ENCODE measurements at places on chromosomes 5 and 9.

DNA sequence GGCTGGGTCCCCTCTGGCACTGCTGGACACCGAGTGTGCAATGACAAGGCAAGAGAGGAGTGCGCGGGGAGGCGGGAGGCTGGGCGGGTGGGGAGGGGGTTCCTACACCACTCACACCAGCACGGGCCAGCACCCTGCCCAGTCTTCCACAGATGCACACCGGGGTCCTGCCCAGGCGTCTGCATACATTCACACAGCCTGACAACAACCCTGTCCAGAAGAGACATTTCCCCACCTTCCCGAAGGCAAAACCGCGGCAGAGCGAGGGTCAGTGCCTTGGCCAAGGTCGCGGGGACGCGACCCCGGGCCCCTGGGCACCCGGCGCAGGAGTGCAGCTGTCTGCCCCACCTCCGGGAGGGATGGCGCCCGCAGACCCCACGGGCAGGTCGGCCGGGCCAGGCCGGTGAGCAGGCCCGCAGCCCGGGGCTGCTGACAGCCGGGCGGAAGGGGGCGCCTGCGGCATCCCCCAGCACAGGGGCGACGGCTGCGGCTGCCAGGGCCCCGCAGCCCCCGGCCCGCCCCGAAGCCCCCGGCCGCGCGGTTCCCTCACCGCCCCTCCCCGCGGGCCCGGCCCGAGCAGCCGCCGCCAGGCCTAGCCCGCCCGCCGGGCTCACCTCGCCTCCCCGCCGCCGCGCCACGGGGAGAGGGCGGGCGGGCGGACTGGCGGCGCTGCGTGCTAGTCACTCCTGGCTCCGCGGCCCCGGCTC lies 496 bp downstream of the MAPK9 start:
- no peak for DNase-seq

- no peak for DNase-seq
These were observed 8.3 kb downstream of the N4BP3 start for GRCh38 chr5:178121391-178122276.

- DNase-seq, result peak; percentile 7
These were observed 244.0 kb downstream of the ARHGAP26 start for GRCh38 chr5:143014017-143014651.

DNA sequence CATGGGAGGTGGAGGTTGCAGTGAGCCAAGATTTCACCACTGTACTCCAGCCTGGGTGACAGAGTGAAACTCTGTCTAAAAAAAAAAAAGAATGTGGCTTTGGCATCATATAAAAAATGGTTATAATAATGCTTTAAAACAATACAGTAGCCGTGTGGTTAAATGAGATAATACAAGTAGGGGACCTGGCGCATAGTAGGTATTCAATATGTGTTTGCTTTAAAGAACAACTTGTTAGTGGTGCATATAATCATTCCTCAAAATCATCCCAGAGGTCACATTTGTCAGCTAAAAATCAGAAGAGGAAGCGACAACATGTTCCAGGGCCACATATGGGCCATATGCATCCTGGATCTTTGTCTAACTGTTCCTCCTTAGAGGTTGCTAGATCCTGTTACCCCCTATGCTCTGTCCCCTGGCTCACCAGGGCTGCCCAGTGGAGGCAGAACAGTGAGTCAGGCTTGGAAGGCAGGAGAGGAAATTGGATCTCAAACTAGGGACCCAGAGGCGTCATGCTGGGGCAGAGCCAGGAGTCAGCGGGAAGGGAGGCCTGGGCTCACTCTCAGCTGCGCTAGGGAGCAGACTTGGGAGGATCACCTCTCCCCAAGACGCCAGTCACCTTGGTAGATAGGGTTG lies 27.7 kb downstream of the LHX6 start:
- peak; percentile 36 for DNase-seq

- no peak for DNase-seq
These were observed 611.8 kb downstream of the TLE1 start for GRCh38 chr9:81077572-81077971.

GRCh38 chr5:157471709-157472108 lies 11.7 kb downstream of the NIPAL4 start:
- peak; percentile 60 for DNase-seq

DNA sequence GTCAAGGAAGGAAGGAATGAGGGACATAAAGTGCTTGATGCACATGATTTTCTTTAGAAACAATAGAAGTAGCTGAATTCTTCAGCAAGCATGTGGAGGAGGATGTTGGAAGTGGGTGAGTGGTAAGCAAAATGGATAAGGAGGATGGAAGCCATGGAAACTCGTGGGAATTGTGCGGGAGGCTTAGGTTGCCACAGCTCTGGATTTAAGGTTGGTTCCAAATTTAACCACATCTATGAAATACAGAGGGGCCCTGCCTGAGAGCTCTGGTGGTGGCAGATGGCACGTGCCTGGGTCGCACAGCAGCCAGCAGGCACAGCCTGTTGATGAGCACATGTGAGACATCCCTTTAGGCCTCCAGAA lies 284.7 kb downstream of the SMARCA2 start:
- no peak for DNase-seq

DNA sequence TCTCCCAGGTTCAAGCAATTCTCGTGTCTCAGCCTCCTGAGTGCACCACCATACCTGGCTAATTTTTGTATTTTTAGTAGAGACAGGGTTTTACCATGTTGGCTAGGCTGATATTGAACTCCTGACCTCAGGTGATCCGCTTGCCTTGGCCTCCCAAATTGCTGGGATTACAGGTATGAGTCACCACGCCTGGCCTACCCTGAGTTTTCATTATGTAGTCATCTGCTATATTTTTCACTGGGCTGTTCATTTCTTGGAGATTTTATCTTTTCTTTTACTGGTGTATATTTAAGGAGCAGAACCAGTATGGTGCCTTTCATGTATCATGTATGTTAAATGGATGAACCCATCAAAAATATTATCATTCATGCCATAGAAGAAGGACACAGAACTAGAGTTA lies 377.0 kb upstream of the ACTBL2 start:
- no peak for DNase-seq

- peak; percentile 27 for DNase-seq
These were observed 6.9 kb downstream of the NOL6 start for GRCh38 chr9:33466565-33467495.

DNA sequence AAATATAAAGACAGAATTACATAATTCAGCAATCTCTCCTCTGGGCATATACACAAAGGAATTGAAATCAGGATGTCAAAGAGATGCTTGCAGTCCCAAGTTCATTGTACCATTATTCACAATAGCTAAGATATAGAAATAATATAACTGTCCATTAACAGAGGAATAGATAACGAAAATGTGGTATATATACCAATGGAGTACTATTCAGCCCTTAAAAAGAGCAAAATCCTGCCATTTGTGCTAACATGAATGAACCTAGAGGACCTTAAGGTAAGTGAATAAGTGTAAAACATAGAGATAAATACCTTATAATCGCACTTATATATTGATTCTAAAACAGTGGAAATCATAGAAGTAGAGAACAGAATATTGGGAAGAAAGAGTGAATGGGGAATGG lies 7.0 kb downstream of the ST8SIA4 start:
- DNase-seq, result no peak

DNA sequence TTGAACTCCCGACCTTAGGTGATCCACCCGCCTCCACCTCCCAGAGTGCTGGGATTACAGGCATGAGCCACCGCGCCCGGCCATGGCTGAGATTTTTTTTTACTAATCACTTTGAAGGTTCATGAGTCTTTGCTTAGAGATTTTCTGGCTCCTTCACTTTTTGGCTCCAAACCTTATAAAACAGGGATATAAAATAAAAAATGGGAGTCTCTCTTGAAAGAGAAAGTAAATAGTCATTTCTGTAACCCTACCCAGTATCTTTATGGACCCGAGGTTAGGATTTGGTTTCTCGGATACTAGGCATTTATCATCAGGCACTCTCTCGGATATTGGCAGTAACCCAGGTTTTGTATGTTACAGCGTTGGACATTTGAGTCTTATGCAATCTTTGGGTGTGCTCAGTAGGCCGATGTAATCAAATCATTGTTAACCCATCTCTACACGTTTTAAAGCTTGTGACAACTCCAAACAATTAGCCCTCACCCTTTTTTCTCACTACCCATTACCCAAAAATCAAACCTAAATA lies 25.3 kb downstream of the STXBP1 start:
- DNase-seq, result peak; percentile 62

- DNase-seq, result no peak
These were observed 26.9 kb downstream of the ADGRV1 start for GRCh38 chr5:90585337-90585986.

- DNase-seq, result peak; percentile 90
These were observed 56.3 kb downstream of the TMEM174 start for GRCh38 chr5:73229271-73229670.

- DNase-seq, result no peak
These were observed 31.2 kb downstream of the KCNMB1 start for GRCh38 chr5:170357955-170358444.

DNA sequence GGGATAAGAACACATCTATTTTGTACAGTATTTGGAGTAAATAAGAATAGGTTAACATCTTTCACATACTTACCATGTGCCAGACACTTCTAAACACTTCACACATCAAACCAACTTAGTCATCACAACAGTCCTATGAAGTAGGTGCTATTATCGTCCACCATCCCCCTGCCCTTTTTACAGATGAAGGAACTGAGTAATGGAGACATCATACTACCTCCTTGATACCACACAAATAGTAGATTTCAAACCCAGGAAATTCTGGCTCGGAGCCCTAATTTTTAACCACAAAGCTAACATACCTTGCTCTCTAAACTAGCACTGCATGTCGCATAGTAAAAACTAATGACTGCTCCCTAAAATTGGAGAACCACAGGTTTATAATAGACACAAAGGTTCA lies 4.2 kb upstream of the ZNF366 start:
- DNase-seq, result peak; percentile 31

DNA sequence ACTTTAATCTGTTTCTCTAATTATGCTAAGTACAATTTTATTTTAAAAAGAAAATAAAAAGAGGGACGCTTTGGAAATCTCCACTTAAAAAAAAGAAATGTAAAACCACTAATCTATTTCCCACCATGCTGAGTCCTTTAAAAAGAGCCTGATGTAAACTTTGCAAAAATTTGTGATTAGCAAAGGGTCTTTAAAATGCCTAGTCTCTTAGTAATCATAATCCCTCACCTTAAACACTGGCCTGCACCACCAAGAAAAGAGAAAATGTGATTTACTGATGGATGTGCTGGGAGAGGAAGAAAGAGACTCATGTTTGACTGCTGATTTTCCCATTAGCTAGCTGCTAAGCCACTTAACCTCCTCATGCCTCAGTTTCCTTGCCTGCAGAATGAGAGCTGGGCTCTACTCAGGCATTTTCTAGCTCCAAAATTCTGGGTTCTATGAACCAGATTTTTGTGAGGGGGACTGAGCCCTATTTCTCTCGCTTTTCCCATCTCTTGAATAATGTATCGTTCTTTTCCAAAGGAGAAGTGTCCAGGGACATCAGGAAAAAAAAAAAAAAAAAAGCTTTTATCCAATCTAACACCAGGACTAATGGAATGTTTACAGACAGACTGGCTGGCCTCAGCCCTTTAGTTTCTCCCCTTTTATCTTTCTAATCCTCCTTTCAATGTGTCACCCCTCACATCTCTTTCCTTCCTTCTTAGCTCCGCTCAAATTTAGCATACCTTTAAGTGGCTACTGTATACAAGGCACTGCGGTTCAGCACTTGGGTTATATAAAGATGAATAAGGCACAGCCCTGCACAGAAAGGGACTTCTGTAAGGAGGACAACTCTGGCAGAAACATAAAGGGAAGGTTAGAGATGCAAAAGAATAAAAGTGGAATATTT lies 312.4 kb downstream of the ARL15 start:
- no peak for DNase-seq

- DNase-seq, result peak; percentile 24
These were observed 9.0 kb downstream of the OR1J1 start for GRCh38 chr9:122468735-122469134.

DNA sequence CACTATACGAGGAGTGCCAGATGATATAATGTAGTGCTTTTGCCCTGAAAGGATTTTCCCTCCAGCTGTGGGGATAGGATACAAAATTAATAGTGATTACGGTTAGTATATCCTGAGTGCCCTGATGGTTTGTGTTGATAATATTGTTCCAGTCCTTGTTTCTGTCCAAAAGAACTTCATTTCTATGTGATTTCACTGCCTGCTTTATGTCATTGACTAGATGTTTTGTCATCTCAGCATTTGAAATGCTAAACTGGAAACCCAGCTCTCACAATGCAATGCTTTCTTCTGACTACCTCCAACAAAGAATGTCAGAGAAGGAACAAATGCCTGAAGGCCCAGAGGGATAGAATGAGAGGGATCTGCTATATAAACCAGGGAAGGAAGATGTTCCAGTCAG lies 177.8 kb downstream of the NIPBL start:
- no peak for DNase-seq

- no peak for DNase-seq
These were observed 33.0 kb downstream of the ZDHHC11B start for GRCh38 chr5:751496-751895.

DNA sequence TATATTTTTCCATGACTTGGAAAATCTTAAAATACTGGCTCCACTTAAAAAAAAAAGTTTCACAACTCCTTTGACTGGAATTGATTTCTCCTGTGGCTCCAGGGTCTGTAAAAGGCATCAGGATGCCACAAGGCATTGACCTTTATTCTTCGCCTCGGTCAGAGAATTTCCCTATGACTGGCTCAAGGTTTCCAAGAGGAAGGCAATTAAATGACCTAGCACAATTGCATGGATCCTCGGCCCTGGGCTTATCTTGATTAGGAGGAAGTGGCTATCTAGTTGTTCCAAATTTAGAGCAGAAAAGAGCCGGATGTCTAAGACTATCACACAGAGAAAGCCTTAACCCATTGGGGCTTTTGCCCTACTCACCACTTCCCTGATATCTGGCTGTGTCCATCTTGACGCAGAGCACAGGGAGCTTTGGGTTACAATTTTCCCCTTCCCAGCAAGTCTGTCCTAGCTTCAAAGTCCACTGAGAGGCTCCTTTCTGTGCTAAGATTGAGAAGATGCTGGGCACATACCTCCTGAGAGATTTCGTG lies 56.9 kb upstream of the COL15A1 start:
- no peak for DNase-seq

DNA sequence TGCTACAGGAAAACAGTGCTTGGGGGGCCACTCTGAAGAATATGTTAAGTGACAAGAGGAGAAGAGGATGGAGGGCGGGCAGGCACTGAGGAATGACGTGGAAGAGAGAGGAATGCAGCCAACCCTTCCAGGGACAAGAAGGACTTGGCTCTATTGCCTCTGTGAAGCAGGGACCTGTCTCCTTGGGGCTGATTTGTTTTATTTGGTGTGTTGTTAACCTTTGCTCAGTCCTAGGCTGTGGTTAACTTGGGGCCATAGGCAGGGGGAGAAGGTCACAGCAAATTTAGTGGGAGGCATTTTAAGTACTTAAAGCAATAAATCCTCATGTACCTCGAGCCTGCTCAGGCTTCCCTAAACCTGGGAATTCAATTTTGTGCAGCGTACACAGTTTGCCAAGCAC lies 39.9 kb downstream of the KIF4B start:
- DNase-seq, result no peak

DNA sequence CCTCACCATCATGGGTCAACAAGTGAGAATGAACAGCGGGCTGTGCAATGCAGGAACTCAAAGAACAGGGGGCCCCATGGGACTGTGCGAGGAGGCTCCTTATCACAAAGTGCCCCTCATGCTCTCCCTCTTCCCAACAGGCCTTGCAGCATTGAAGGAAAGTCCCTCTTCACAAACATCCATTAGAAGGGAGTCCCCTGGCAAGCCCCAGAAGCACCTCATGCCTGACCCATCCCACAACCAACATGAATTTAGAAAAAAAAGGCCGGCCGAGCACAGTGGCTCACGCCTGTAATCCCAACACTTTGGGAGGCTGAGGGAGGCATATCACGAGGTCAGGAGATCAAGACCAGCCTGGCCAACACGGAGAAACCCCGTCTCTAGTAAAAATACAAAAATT lies 122.6 kb upstream of the FSTL4 start:
- no peak for DNase-seq
